DMS 273 treated with DMSO at 0.1 percent for 48 hours (cell line): ENCODE measurements at places on chromosomes 6 and 20.

- no peak for DNase-seq
Observed at GRCh38 chr6:12298995-12299394, 8.8 kb downstream of the EDN1 start.

DNA sequence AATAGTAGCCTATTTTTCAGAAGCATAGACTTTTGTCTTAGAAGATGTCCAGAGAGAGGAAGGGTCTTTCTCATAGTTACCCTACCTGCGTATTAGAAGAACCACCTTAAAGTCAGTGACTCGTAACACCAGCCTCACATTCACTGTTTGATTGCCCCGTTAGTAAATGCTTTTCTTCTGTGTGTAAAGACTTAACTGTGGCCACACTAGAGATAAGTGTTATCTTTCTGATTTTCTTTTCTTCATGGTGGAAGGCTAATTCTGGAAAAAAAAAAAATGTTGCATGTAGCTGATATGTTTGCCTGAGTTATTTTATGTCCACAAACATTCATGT lies 83.9 kb downstream of the SAMD3 start:
- DNase-seq = no peak

GRCh38 chr6:8200255-8200654 lies 97.9 kb upstream of the EEF1E1 start:
- DNase-seq = no peak

GRCh38 chr6:157762636-157763035 lies 60.4 kb upstream of the SNX9 start:
- DNase-seq = no peak

- no peak for DNase-seq
Observed at GRCh38 chr20:3932681-3933080, 43.5 kb downstream of the PANK2 start.

DNA sequence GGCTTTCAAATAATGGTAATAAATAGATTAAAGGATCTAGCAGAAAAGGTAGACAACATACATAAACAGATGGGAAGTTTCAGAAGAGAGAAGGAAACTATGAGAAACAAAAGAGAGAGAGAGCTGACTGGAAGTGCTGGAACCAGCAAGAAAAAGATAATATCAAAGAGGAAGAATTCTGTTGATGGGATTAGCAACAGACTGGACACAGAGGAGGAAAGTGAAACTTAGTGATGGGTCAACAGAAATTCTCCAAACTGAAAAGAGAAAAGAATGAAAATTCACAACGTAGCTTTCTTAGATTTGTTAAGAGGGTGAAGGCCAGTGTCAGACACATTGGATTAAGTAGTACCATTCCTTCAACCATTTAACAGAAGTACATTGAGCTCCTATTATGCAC lies 48.3 kb upstream of the SIRPA start:
- no peak for DNase-seq

DNA sequence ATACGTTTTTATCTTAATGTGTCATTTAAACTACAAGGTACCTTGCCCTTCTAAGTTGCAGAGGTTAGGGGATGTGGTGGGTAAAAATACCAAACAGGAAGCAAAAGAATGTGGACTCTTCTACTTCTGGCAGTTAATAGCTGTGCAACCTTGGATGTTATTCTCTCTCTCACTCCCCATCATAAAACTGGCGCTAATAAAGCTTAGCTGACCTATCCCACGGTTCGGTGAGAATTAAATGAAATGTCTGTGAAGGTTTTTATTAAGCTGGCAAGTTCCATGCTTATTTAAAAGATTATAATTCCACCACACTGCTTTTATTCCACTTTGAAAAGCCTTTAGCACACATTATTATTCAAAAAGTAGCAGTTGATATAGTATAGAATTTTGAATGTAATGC lies 127.8 kb upstream of the SLC22A23 start:
- DNase-seq = no peak

GRCh38 chr6:16676978-16677377 lies 84.3 kb downstream of the ATXN1 start:
- no peak for DNase-seq

GRCh38 chr6:14652536-14652935 lies 535.0 kb downstream of the CD83 start:
- no peak for DNase-seq

DNA sequence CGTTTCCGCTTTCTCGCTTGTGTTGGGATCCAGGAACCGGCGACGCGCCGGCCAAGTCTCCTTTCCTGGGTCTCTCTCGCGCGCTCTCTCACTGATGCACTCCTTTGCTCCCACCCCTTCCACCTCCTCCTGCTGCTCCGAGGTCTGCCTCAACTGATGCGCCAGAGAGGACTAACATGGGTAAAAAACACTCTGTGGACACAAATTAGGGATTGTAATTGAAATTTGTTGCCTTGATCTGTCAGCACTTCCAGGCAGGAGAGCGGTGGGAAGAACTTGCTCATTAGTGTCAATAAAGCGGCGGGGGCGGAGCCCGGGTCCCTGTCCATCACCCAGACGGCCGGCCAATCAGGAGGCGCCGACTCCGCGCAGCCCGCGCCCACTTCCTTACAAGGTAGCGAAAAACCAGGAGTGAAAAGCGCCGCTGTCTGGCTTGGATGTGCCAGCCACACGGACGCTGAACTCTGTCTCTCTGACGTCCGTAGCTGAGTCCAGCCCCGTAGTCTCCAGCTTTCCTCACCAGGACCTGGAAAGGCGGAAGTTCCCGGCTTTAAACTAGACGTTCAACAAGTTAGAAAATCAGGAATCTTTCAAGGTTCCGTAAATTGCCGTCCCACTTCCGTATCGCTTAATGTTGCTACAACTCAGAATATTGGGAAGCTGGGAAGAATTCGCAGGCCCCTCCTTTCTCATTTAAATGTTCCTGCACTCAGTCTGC lies at the start of gene TBX18:
Gene TBX18 (minus strand): TSS at position 267 of the 718 bp plus-strand sequence. CDS start 417 bp downstream, outside the sequence.
- no peak for DNase-seq

- no peak for DNase-seq
Observed at GRCh38 chr6:100023798-100024197, 29.8 kb upstream of the MCHR2 start.

DNA sequence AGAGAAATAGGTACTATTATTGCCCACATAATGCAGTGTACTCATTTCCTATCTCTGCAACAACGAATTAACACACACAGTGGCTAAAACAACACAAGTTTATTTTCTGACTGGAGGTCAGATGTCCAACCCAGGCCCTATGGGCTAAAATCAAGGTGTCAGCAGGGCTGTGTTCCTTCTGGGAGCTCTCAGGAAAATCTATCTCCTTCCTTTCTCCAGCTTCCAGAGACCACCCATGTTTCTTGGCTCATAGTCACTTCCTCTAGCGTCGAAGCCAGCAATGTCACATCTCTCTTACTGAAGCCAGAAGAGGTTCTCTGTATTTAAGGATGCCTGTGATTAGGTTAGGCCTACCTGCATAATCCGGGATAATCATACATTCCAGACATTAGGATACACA lies 60.9 kb upstream of the TOP1 start:
- no peak for DNase-seq

DNA sequence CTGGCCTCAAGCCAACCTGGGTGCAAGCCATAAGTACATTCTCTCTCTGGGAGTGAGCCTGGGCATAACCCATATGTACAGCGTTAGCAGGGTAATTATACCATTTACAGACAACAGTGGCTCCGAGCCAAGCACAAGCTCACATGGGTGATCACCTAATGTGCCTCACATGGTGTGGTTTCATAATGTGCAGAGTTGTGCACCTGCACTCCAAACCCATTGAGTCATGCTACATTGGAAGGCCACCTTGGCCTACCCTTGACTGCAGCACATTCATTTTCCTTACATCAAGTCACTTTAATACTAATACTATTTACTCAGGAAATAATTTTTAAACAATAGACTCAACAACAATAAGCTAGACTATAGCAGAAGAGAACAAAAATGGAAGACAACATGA lies 194.5 kb upstream of the PLN start:
- no peak for DNase-seq

DNA sequence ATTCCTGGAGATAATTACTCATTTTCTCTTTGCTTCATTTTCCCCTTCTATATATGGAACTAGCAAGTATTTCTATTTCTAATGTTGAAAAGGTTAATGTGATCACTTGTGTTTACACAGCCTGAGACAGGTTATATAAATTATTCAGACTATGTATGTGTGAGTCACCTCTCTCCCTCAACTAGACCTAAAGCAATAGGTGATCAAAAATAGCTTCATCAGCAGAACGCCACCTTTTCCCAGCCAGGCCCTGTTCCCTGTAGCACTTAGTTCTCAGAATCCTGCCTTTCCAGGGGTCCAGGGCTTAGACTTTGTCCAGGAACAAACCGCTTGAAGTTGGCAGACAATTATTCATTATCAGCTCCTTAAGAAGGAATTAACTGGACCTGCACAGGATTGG lies 125.3 kb upstream of the EXOC2 start:
- no peak for DNase-seq

GRCh38 chr20:16020971-16021370 lies 552.3 kb downstream of the KIF16B start:
- no peak for DNase-seq

- DNase-seq = no peak
Observed at GRCh38 chr6:115896538-115897129, 164.1 kb downstream of the FRK start.

DNA sequence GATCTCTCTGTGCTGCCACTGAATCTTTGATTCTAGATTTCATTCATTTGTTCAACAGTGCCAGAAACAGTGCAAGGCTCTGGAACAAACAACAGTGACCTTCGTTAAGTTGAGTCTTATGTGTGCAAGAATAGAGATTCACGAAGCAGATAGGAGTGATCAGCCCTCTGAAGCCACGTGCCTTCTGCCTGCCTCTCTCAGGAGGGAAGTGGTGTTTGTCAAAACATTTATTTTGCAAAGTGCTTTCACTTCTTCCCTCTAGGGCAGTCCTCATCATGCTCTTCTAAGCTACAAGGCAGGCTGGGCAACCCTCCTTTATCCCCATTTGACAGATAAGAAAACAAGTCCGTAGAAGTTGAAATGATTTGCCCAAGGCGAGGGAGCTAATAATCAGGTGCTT lies 204.3 kb downstream of the TFAP2C start:
- DNase-seq = no peak

DNA sequence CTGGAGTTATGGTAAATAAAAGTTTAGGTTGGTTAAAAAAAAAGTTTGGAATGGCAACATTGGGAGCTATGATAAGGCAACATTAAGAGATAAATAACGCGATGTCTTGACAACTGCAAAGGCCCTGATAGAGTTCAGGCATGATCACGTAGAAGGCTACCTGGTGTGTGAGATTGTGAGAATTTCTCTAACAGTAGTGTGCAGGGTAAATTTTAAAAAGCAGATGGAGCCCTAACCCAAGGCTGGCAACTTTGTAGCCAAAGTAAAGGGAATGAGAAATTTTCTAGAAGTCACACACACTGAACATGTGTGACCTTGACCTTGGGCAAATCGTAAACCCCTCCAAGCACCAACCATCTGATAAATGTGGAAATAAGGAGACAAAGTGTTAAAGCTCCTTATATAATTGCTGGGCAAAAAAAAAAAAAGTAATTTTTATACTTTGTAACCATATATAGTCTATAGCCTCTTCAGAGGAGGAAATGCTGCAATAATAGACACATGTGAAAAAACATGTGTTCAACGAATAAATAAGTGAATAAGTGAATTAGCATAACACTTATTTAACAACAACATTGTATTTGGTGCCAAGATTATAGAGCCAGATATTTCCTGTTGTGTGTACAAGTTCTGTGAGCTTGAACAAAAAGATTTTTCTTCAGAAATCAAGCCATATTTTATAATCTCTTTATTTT lies 18.2 kb downstream of the KCNQ5 start:
- no peak for DNase-seq

DNA sequence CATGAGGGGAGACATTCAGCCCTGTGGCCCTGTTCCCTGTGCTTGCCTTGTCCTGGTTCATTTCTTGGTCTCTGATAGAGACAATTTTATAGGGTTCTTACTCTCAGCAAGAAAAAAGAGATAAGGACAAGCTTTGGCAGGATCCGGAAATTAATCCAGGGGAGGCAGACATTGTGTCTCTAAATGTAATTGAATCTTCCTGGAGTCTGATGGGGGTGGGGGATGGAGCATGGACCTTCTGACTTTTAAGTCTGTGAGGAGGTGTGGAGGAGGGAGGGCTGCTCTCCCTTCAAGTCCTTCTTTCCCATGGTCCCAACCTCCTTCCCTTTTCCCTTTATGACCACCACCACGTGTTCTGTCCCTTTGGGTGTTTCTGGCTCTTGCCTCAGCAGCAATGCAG lies 512.7 kb downstream of the DHX35 start:
- DNase-seq = no peak

GRCh38 chr6:123619156-123619555 lies 17.6 kb downstream of the TRDN start:
- no peak for DNase-seq

- no peak for DNase-seq
Observed at GRCh38 chr20:8388707-8389106, 256.6 kb downstream of the PLCB1 start.

- DNase-seq = no peak
Observed at GRCh38 chr20:44091026-44091425, 96.0 kb downstream of the JPH2 start.

DNA sequence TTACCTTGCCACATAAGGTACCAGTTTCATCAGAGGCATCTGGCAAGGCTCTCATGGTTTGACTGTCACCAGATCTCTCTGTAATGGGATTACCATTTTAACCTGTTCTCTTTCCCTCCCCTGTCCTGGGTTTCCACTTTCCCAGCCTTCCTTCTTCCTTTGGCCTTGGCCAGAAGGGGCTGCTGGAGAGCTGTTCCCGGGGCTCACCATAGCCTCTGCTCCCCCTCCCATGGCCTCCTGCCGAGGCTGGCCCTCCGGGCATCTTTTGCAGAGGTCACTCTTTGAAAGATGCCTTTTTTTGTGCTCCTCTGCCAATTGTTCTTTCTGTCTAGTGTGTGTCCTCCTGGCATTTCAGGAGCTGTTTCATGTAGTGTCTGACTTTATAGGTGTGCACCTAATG lies 100.7 kb upstream of the SCP2D1 start:
- DNase-seq = no peak

GRCh38 chr6:165844232-165844631 lies 181.2 kb upstream of the PDE10A start:
- DNase-seq = no peak

GRCh38 chr6:157665180-157665579 lies 157.9 kb upstream of the SNX9 start:
- DNase-seq = no peak

GRCh38 chr6:157768304-157768703 lies 54.7 kb upstream of the SNX9 start:
- no peak for DNase-seq
